ENCODE measurements at places on chromosomes 11 and 22. TPM values are rescaled to one million over a fixed set of nuclear protein-coding genes. Genes with fewer than 3 reads are reported as not detected.

Gene TYR
- total RNA-seq = not detected

Gene NAALADL1
- total RNA-seq = 21.0 TPM

Gene ABTB2
- 7.1 TPM for total RNA-seq

Gene CNGA4
- total RNA-seq = not detected

Gene GUCY1A2
- 4.2 TPM for total RNA-seq

Gene KCNA4
- total RNA-seq = 0.59 TPM

Gene PIH1D2
- total RNA-seq = 7.2 TPM

Gene C1QTNF4
- 13.2 TPM for total RNA-seq

Gene FGF3
- not detected for total RNA-seq

Gene ROBO3
- total RNA-seq = 22.2 TPM

Gene TMEM135
- total RNA-seq = 28.5 TPM

Gene OR4P4
- not detected for total RNA-seq
